ENCODE measurements at places on chromosomes 4 and X.

- DNase-seq: no peak
Observed at GRCh38 chrX:129749069-129749468, 10.3 kb downstream of the XPNPEP2 start.

- DNase-seq: no peak
Observed at GRCh38 chrX:46710927-46711623, 47.8 kb downstream of the SLC9A7 start.

- peak; percentile 4 for DNase-seq
Observed at GRCh38 chr4:23373261-23373660, 516.6 kb downstream of the PPARGC1A start.

DNA sequence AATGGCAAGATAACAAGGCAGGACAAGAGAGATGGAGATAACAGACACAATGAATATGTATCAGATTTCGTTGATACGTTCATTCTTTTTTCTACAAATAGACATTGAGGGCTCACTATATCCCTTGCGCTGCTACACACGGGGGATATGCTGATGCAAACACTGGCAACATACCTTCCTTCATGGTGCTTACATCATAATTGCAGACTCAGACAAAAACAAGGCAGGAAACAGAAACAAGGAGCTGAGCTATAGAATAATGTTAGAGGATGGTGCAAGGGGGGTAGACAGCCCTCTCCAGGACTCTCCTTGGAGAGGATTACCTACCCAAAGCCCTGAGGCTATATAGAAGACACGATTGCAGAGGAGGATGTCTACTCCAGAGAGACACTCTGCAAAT, 1069.5 kb downstream of the DMD start:
- no peak for DNase-seq

DNA sequence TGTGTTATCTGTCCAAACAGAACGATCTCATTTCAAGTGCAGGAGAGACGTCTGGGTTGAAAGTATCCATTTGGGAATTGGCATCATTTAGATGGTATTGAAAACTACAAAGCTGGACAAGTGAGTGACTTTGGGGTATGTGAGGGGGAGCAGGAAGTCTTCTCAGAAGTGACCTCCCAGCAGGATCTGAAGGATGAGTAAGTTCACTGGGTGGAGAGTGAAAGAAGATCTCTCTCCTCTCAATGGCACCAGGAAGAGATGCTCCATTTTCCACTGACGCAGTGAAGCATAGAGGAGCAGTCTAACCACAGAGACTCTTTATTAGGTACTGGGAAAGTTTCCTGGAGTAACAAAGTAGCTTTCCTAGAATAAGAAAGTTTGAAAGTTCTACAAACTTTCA, 161.0 kb downstream of the CPE start:
- no peak for DNase-seq

DNA sequence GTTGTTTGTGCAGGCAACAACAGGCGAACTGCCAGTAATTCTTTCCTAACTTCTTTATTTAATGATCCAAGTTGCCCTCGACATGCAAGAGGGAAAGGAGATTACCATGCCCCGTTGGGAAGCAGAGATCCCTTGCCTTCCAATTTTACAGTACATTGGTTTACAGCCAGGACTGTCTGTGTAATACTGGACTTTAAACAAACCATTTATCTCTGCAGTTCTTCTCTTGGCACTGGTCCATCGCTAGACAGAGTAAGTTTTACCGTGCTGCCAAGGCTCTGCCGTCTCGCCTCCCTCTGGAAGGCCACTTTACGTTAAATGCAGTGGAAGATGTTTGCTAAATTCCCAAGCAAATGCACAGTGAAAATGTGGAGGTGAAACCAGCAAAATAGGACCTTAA, 660.3 kb upstream of the PRKX start:
- no peak for DNase-seq

DNA sequence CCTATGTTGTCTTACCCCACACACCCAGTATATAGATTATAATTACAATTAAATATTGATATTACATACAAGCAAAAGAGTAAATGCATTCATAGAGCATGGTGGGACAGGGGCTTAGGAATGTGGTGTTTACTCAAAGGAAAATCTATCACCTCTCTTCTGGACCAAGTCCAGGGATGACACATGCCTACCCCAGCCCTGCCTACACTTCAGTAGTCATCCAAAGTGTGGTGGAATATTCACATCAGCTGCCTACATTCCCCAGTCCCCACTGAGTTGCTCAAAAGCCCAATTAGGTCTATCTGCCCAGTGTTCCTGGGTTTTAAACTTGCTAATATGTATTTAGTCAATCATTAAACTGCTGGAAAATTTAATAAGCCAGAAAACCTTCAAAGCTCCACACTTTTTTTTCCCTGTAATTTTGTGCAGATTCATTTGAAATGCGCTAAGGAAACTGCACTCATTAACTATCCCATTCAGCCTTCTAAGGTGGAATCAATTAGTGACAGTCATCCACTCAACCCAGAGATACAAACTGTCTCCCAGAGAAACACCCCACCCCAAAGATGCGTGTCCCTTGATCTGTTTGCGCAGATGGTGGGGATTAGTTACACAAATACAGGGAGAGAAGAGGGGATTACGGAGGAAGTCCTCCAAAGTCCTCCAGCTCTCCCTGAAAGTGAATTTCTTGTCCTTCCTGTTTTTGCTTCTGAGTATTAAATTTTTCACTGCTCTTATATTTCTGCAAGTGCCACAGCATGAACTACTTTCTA, 91.7 kb upstream of the KDR start:
- no peak for DNase-seq

DNA sequence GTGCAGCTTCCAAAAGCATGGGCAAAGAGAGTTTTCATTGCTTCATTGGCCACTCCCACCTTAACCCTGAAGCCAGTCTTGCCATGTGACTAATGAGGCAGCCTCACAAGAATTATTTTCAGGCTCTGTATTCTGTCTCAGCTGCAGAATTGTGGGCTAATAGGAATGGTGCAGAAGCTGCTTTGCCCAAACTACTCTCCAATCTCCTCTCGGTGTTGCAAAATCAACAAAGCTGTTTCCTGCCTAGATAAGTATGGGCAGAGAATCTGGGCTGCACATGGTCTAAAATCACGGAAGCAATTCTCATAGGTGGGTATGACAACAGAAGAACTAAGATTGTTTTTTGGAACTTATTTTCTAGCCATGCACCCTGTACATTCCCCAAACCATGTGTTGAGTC, 31.4 kb downstream of the PPP1R2C start:
- no peak for DNase-seq

- no peak for DNase-seq
Observed at GRCh38 chr4:76758290-76758882, 139.6 kb downstream of the SOWAHB start.

DNA sequence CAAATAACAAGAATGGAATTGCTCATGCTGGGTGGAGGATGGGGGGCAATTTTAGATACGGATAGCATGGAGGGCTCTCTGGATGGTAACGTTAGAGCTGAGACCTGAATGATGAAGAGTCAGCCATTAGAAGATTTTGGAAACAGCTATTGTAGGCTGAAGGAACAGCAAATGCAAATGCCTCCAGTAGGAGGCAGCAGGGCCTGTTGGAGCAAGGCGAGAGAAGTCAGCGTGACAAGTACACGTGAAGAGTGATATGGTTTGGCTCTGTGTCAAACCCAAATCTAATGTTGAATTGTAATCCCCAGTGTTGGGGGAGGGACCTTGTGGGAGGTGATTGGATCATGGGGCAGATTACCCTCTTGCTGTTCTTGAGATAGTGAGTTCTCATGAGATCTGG, 59.3 kb upstream of the SOD3 start:
- no peak for DNase-seq

DNA sequence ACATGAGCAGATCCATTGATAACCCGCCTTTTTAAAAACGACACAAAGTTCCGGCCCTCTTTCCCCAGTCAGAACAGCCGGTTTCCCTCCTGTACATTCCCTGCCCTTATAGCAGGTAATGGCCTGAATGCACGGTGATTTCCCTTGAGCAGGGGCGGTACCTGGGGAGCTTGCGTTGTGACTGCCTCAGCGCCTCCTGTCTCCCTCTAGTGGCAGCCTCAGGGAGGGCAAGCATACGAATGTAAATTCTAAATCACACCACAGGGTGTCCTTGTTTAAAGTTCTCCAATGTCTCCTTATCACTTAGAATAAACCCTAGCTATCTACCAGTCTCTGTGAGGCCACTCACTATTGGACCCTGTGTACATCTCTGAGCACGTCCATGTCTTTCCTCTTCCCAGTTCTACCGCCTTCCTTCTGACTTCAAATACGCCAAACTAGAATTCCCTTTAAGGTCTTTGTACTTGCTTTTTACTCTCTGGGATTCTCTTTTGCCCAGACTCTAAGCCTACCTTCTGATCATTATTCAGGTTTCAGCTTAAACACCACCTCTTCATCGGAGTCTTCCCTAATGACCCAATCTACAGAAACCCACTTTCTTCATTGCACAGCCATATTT, 18.4 kb upstream of the LDB2 start:
- DNase-seq: peak; percentile 54

DNA sequence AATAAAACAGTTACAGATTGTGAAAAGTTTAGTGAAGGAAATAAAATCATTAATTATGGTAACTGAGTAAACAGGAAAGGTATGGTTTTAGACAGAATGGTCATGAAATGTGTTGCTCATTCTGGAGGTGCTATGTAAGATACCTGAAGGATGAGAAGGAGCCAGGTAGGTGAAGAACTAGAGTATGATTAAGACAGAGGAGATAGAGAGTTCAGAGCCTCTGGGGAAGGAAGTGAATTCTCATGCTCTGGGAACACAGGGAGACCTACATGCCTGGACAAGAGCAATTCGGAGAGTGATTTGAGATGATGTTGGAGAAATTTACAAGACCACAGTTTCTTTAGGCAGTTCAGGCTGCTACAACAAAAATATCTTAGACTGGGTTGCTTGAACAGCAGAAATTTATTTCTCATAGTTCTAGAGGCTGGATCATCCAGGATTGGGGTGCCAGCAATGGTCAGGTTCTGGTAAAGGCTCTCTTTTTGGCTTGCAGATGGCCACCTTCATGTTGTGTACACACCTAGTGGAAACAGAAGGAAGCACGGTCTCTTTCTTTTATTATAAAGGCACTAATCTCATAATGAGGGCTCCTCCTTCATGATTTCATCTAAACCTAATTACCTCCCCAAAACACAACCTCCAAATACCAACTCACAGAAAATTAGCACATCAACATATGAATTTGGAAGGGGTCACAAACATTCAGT, 1416.1 kb downstream of the PCDH7 start:
- DNase-seq: no peak

DNA sequence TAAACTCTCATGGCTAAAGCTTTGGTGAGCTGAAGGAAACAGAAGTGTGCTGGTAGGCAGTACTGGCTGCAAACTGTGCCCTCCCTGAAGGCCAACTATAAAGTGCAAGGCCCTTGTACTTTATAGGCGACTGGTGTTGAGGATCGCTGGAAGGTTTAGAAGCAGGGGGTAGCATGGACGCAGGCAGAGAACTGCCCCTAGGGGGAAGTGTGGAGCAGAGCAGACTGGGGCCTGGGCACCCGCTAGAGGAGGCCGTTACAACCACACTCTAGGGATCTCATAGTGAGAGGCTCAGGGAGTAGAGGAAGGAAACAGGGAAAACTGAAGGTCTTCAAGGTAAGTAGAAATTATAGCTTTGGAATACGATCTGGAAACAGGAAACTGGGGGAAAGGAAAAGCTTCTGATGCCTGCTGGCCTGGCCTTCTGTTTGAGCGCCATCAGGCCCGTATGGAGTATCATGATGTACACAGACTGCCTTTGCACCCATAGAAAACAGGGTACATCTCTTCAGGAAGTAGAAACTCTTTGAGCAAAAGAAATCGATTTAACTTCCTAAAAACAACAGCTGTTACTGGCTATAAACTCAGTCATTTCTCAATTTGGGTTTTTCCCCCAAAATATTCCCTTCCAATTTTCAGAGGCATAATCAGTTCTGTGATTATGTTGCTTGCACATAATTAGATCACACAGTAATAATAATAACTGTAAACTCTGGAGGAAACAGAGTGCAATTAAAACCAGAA, 23.9 kb upstream of the TMSB4X start:
- peak; percentile 56 for DNase-seq

GRCh38 chrX:18146954-18147353, 73.7 kb downstream of the BEND2 start:
- DNase-seq: no peak

- DNase-seq: no peak
Observed at GRCh38 chrX:149682031-149682430, 29.8 kb upstream of the MAGEA11 start.

Data from stimulated activated CD8-positive, alpha-beta memory T cell treated with anti-CD3 and anti-CD28 coated beads, Interleukin-15, amount 100 ng/mL, for 48 hours (primary cell).